T-helper 22 cell (primary cell): ENCODE measurements at places on chromosomes 3 and 15.
A peak's percentile ranks its signal among the peaks of the same experiment; 100 is the strongest.

GRCh38 chr3:173467501-173467900 is 70.0 kb downstream of the NLGN1 start:
- DNase-seq, result no peak

- no peak for DNase-seq
Measured at GRCh38 chr3:89446593-89446992, 339.2 kb downstream of the EPHA3 start.

GRCh38 chr15:68214838-68215254 is 9.7 kb upstream of the CALML4 start:
- no peak for DNase-seq

DNA sequence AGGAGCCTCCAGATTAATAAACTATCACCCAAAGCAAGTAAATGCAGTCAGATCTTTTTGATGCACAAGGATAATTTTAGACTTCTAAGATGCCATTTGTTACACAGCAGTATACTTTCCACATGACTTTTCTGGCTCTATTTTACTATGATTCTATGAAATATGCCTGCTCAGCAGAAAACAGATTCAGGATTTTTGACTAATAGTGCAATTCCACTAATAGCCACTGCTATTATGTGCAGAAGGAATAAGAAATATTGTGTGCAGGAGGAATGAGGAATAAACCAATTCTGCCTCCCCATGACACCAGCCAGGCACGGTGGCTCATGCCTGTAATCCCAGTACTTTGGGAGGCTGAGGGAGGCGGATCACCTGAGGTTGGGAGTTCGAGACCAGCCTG is 11.5 kb upstream of the SPPL2A start:
- no peak for DNase-seq

GRCh38 chr3:15460891-15461531 is 33.6 kb downstream of the EAF1 start:
- DNase-seq, result no peak

GRCh38 chr15:75454471-75455378 is 3.2 kb upstream of the SIN3A start:
- DNase-seq, result peak; percentile 81

DNA sequence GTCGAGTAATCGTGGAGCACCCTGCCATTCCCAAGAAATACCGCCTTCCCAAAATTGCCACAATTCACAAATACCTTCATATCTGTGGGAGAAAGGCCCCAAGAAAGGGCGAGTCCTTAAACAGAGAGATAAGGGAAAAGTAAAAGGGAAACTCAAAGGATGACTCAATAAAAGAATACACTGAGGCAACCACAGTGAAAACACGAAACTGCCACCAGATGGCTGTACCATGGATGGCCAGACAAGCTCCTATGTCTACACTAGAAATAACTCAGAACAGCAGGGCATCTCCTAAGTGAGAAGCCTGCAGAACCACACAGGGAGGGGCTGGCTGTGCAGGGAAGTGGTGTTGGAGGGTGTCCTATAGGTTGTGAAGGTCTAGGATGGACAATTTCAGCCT is 25.0 kb downstream of the SRGAP3 start:
- no peak for DNase-seq

DNA sequence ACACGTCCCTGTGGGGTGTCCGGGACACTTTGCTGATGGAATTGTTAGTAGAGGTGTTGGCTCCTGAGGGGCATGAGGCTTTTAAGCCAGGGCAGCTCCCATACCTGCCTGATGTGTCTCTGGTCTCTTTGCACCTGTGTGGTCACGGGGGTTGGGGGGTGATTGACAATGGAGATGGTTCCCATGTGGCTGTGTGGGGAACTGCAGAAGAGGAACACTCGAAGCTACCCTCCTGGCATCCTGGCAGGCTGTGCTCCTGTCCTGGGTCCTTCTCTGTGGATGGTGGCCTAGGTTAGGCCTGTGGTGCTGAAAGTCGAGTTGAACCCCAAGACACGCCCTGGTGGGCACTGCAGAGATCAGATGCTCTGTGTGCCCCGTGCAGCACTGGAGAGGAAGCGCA is 73.4 kb downstream of the HMCES start:
- DNase-seq, result no peak

GRCh38 chr15:49826640-49827234 is 205.9 kb downstream of the DTWD1 start:
- DNase-seq, result no peak

- DNase-seq, result no peak
Measured at GRCh38 chr3:173892547-173892946, 495.0 kb downstream of the NLGN1 start.

DNA sequence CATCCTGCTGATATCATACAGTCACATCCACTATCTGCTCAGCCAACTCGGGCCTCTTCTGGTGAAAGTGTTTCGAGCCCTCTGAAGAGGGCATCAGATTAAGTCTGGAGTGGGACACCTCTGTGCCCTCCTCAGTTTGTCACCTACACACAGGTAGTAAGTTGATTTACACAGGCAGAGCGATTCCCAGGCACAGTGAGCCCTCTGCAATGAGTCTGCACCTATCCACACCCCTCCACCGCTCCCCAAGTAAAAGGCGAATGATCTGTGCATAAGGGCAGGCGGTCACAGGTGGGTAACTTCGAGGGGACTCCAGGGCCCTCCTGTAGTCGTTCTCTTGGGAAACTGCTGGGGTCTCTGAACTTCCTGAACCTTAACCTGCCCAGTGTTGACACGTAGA is 152.0 kb downstream of the ATP10A start:
- no peak for DNase-seq

DNA sequence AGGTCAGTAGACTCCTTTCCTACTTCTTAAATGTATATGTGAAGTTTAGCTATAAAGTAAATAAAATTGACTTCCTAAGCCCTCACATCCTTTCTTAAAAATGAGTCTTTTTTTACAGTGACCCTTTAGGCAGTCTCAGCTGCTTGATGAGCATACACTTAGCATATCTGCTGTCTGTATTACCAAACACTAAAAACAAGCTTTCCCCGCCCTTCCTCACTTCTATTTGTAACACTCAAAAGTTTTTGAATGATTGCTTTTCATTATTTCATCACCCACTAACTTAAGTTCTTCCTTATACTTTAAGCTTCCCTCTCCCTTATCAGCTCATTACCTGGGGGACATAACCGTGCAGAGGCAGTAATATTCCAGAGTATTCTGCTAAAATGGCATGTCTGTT is 89.4 kb downstream of the PLOD2 start:
- no peak for DNase-seq

DNA sequence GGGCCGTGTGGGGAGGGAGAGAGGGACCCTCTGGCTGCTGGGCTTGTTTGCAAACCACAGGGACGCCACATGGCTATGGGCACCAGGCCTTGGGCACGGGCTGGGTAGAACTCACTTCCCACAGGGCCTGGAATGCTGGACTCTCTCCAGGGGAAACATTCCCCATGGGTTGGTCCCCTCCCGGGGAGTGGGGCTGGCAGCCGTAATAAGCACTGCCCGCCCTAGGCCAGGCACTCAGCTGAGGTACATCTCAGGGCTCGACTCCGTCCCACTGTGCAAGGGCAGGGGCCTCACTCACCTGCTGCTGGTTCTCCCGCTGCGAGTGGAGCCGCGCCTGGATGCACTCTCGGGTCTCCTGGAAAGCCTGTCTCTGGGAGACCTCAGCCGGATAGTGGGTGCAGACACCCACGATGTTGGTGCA is 96.7 kb downstream of the ADCY5 start:
- no peak for DNase-seq

- DNase-seq, result no peak
Measured at GRCh38 chr3:178002113-178002512, 534.1 kb upstream of the KCNMB2 start.

DNA sequence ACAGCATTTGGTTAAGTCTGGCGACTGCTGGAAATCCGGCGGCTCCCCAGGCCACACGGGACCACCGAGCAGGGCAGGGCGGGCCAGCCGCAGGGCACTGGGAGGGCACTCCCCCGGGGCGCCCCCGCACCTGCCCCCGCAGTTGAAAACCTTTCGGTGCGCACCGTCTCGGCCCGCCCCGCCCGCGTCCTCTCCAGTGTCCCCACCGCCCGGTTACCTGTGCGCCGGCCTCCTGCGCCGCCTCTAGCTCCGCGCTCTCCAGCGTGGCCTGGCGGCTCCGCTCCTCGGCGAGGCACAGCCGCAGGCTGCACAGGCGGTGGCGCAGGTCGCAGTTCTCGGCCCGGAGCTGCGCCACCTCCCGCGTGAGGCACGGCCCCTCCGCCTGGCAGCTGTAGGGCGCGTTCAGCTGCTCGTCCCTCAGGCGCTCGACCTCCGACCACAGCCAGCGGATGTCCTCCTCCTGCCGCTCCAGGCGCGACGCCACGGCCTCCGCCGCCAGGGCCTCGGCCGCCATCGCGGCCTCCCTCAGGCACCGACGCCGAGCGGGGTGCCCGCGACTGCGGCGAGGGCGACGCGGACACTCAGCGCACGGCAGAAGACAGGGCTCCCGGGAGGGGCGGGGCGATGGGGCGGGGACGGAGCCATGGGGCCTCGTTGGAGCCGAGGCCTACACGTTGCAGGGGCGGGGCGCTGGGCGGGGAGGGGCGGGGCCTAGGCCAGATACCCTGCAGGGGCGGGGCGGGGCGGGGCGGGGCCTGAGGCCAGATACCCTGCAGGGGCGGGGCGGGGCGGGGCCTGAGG is at the start of gene TARS3:
TARS3 (minus strand) TSS at position 600 of the 801 bp plus-strand sequence; CDS start at position 514, 86 bp downstream.
- peak; percentile 94 for DNase-seq

GRCh38 chr15:62653122-62653521 is 389.4 kb upstream of the TPM1 start:
- no peak for DNase-seq

DNA sequence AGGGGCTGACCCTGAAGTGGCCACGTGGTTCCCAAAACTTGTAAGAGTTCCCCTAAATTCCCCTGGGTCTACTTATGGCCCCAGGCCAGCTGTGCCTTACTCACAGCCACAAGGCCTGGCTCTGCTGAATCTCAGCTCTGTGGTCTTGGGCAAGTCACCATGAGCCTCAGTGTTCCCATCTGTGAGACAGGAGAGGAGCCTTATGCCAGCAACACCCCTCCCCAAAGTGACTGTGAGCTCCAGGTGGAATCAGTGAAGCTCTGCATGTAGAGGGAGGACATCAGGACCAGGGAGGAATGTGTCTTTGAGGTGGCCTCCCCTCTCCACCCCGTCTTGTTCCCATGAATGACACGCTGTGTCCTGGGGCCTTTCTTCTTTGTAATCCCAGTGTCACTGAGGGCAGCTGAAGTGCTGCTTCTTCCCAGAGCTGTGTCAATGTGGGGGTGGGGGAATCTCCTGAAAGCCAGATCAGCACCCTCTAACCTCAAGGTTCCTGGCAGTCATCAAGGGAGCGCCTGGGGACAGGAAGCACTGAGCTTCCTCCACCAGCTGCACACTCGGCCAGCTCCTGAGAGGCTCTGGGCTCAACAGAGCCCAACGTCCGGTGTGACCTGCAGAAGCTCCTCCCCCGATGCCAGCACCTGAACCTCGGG is 258.9 kb downstream of the UACA start:
- no peak for DNase-seq

DNA sequence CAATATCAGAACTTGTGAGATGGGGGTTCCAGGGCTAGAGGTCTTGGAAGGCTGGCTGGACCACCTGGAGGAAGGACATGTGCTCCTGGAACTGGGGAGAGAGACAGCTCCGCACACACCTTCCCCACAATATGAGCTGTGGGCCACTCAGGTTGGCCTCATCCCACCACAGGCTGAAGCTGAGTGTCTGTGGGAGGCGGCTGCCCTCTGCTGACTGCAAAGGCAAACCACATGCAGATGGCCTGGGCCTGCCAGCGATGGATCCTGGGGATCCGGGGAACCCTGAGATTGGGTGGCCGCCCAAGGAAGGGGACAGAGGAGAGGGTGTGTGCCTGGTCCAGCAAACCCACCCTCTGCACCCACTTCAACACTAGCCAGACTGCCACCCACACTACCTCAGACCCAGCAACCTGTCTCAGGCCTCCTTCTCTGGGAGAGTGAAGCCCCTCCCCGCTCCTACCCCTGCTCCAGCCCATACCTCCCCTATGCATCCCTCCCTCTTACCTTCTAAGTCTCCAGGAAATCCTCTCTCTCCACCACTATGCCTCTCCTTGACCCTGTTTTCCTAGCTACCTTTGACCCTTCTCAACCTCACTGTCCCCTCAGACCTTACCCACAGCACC is 44.8 kb downstream of the CYP11A1 start:
- DNase-seq, result no peak

- DNase-seq, result no peak
Measured at GRCh38 chr15:67174864-67175573, 79.4 kb downstream of the AAGAB start.

GRCh38 chr3:115623044-115623868 is at the start of gene GAP43:
GAP43 (plus strand) TSS chr3:115623510; CDS start chr3:115623690, 180 bp downstream.
- no peak for DNase-seq

DNA sequence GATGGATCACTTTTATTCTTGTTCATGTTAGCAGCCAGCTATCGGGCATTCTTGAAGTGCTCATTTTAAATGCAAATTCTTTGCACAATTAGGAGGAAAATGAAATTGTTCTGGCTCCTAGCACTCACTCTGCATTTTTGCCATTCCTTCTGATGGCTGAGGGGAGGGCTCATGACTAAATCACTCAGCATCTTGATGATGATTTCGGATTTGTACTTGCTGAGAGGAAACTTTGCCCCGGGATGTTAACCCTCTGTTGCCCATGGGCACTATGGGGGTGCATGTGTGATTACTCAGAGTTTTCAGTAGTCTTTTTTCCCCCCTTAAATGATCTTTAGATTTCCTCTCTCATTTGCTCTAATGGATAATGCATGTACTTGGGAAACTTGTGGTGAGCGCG is 299.6 kb upstream of the C2CD4B start:
- DNase-seq, result no peak

DNA sequence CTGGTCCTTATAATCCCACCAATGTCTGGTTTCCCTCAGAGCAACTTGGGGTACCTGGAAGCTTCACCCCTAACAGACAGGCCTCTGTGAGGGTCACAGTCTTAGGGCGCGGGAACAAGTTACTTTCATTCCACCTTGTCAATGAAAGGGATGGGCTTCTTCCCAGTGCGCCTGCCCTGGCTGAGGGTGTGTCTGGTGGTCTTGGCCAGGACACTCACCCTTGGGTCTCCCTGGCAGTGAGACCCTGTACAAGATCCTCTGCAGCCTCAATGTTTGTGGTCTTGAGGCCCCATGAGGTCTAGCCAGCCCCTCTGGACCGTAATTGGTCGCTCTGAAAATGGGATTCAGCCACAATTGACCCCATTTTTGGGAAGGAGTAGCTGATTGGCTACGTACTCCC is 40.2 kb downstream of the SMAD6 start:
- DNase-seq, result no peak

DNA sequence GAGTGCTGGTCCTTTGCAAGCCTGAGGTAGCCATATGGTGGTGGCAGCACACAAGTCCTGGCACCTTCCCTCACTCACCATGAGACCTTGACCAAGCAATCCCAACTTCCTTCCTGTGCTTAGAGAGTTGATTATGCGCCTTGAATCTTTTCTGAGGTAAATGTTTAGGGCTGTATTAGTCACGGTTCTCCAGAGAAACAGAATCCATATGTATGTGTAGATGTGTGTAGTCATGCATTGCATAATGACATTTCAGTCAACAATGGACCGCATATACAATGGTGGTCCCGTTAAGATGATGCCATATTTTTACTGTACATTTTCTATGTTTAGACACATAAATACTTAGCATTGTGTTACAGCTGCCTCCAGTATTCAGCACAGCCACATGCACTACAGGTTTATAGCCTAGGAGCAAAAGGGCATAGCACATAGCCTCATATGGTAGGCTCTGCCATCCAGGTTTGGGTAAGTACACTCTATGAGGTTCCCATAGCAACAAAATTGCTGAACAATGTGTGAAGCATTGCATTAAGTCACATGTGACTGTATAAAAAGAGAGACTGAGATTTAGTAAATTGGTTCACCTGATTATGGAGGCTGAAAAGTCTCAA is 20.2 kb upstream of the NUP210 start:
- DNase-seq, result no peak
